Stimulated activated CD8-positive, alpha-beta memory T cell treated with anti-CD3 and anti-CD28 coated beads, Interleukin-4, amount 100 ng/mL, for 1 hour (primary cell): ENCODE measurements at places on chromosomes 3 and 15.

- DNase-seq: no peak
Observed at GRCh38 chr3:188830893-188831292, 340.9 kb upstream of the TPRG1 start.

- no peak for DNase-seq
Observed at GRCh38 chr3:5205165-5205941, 17.8 kb downstream of the EDEM1 start.

GRCh38 chr15:76772776-76773175 is 132.4 kb downstream of the SCAPER start:
- DNase-seq: no peak

DNA sequence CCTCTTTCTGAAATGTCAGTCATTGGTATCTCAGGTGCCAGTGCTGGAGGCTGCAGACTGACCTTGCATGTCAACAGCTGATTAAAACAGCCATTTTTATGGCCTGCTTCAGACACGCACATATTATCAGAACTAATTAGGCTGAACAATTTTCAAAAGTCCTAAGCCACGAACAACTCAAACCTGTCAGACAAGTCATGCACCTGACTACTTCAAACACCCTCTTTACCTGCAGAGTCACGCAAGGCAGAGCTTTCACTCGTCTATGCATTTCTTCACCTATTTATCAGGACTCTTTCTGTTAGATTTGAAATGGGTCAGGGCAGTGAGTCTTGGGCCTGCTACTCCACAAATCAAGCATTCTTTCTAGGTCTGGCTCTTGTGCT is 26.7 kb downstream of the CLK3 start:
- no peak for DNase-seq

DNA sequence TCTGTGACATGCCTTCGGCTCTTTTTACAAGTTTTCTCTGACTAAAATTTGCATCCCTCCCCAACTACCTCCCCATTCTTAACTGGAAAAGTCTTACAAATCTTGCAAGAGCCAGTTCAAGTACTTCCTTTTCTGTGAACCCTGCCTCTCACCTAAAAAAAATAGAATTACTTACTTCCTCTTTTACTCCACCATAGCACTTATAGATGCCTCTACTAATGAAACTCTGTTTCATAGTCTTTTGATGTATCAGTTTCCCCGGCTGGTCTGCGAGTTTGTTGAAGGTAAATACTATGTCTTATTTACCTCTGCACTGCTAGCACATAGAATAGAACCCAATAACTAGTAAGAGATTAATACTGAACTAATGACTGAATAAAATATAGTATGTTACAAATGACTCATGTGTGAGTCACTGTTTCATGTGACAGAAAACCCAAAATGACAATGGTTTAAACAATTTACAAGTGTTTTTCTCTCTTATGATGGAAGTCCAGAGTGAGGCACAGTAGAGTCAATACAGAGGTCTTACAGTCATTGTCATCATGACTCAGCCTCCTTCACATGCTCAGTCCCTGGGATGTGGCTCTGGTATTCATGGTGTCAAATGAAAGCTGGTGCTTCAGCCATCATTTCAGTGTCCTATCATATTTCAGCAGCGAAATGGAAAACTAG is 393.5 kb downstream of the RSL24D1 start:
- DNase-seq: no peak

DNA sequence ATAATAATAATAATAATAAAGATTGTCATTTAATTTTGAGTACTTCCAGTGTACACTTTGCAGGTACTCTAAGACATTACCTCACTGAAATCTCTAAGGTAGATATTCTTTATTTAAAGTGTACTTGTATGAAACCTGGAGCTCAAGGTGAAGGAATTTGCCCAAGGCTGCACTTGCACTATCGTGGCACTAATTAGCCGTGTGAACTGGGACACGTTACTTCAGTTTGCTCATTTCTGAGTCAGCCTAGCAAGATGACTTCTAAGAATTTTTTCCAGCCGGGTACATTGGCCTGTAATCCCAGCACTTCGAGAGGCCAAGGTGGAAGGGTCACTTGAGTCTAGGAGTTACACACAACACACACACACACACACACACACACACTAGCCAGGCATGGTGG is 33.5 kb downstream of the MLH1 start:
- no peak for DNase-seq

- no peak for DNase-seq
Observed at GRCh38 chr3:32681811-32682210, 3.2 kb upstream of the CNOT10 start.

DNA sequence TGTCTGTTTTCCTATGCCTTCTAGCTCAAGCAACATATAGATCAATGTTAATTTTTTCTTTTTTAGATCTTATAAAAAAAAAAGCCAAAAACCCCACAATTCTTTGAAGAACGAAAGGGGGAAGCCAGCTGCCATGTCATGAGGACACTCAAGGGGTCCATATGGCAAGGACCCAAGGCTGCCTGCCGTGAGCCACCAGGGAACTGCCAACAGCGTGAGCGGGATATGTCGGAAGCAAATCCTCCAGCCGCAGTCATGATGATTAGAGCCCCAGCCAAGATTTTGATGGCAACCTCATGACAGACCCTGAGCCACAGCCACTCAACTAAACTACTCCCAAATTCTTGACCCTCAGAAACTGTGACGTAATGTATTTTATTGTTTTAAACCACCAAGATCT is 6.5 kb downstream of the GP5 start:
- DNase-seq: no peak

GRCh38 chr15:100601617-100602063 is 344 bp downstream of the LINS1 start:
- DNase-seq: no peak

DNA sequence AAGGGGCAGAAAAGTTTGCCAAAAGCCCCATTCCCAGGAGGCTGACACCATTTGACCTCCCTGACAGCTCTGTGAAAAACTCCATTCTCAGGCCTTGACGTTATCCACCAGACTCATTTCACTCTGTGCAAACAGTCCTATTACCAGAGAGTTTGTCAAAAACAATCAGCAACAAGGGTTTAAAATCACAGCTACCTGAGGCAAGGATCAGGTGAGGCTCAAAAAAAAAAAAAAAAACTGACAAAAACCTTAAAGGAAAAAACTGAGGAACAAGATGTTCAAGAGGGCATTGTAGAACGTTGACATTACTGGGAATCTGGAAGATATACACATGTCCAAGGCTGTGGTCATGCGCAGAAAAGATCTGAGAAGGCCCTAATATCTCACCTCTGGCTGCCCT is 11.4 kb downstream of the AVEN start:
- DNase-seq: no peak

- no peak for DNase-seq
Observed at GRCh38 chr15:76183930-76184649, 124.3 kb downstream of the TMEM266 start.

- no peak for DNase-seq
Observed at GRCh38 chr15:67084561-67084960, 19.2 kb downstream of the SMAD3 start.

- no peak for DNase-seq
Observed at GRCh38 chr3:36843065-36844051, 79.0 kb upstream of the DCLK3 start.

DNA sequence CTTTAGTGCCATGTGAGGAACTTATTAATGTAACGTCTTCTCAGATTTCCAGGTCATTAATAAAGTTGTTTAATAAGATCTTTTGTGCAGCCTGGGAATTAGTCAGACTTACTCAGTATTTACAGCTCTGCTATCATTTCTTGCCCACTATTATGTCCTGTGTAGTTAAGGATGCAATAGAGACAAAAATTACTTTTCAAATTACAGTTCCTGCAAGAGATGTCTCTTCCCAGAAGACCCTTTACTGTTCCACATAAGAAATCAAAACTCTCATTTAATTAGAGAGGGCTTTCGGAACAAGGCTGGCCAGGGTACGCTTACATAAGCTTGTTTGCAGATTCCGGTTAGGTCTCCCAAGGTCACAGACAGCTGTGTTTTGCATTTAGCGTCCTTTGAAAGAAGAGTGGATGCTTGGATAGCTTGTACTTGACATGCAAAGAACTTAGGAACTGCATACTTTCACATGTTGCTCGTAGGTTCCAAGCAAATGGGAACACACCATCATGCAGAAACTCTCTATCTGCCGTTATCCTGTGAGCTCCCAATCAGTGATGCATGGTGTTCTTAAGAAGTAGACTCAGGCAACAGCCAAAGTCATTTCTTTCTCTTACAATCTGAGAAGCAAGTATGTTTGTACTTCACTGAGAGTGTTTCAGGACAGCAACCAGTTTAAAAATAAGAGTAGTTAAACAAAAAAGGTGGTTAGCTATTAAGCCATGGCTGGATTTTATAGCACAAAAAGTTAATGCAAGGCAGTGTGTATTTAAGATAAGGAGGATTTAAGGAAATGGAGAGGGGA is 37.4 kb downstream of the FILIP1L start:
- DNase-seq: no peak

GRCh38 chr3:184377882-184378445 is at the start of gene THPO:
Gene THPO, minus strand, starts transcription at chr3:184378207. Its CDS starts 1,948 bp downstream, at chr3:184376259.
- no peak for DNase-seq

DNA sequence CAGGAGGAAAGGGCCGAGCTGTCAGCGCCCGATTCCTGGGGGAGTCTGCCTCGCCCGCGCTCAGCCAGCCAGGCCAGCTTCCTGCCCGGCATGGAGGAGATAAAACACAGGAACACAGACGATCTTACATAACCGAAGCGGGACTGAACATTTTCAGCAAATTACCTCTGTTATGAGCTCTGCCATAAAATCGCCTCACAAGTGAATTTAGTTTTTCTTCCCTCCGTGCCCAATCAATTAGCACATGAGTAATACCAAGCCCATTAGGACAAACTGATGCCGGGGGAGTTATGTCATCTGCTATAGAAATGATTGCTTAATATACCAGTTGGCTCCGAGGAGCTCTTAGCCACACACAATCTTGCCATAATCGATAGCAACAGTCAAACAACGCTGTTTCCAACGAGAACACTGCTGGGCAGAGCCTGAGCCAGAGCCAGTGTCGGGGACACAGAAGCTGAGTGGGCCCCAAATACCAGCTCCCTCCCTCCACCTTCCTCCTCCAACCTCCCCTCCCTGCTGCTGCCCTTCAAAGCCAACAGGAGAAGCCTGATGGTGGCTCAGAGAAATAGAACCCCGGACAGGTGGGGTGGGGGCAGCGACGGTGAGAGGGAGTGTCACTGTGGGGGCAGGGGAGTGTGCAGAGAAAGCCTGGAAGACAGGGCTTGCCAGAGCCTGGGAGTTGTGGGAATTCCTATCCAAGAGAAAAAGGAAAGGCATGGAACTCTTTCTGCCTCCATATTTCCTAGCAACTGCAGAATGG is 279.4 kb upstream of the TLE3 start:
- DNase-seq: no peak

DNA sequence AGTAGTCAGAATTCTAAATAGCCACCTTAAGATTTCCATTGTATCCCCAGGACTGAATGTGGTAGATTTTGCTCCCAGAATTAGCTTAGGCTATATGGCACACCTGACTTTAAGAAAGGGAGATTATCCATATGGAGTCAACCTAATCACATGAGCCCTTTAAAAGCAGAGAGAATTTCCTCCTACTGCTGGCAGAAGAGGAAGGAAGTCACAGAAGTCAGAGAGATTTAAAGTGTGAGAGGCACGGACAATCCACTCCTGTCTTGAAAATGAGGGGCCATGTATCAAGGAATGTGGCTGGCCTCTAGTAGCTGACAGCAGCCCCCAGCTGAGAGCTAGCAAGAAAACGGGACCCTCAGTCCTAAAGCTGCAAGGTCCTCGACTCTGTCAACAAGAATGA is 26.8 kb downstream of the LRRC31 start:
- no peak for DNase-seq

DNA sequence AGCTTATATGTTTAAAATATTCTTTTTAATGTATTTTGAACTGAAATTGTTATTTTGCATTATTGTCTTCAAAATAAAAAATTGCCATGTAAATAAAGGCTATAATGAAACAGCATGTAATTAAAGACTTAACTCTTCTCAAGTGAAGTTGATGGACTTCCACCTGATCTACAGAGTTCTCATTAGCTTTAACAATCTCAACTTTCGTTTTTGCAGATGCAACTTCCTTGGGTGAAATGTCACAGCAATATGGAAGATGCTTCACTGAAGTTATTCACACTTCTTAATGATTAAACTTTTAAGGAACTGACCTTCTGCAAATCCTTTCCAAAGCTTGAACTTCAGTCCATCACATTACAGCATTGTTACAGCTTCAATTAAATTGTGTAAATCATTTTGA is 63.6 kb downstream of the OSTN start:
- DNase-seq: no peak

GRCh38 chr3:42702066-42702951 is at the start of gene HHATL:
Gene HHATL, minus strand, starts transcription at chr3:42702798. Its CDS starts 1,972 bp downstream, at chr3:42700826.
- no peak for DNase-seq

DNA sequence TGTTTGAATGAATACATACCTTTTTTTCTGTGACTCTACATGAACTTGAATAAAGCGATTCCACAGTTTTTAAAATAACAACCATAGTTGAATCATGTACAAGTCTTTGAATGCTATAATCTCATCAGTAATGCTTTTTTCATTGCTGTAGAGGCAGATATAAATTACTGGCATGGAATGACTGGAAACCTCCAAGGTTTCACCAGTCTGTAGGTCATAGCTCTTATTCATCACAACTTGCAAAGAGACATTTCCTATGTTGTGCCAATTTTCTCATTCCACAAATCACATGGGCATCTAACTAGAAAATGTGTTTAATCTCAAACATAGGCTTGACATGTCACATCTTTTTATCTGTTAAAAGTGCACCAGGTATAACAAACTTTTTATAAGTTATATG is 407.1 kb upstream of the KCNMB2 start:
- DNase-seq: no peak

DNA sequence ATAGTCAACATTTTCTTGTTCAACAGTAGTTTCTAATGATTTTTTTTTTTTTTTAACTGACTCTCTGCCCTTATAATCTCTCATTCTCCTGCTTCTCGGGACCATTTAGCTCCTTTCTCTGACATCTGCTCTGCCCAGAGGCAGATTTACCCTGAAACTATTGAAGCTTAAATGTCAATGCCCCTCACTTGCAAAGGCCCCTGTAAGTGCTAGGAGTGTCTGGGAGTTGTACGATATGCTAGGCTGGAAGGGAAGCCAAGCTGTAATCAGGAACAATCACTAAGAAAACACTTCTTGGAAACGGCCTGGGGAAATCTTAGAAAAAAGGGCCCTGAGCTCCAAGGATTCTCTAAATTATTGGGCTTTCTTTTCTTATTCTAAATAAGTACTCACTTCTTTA is 5.8 kb upstream of the PLOD2 start:
- DNase-seq: no peak

- DNase-seq: no peak
Observed at GRCh38 chr3:146914409-146914808, 309.3 kb upstream of the PLSCR5 start.

GRCh38 chr15:51576911-51577500 is 45.6 kb downstream of the DMXL2 start:
- DNase-seq: no peak

- DNase-seq: no peak
Observed at GRCh38 chr3:56547486-56547885, 9.5 kb upstream of the CCDC66 start.

GRCh38 chr15:100394736-100395440 is 53.1 kb upstream of the ADAMTS17 start:
- no peak for DNase-seq

DNA sequence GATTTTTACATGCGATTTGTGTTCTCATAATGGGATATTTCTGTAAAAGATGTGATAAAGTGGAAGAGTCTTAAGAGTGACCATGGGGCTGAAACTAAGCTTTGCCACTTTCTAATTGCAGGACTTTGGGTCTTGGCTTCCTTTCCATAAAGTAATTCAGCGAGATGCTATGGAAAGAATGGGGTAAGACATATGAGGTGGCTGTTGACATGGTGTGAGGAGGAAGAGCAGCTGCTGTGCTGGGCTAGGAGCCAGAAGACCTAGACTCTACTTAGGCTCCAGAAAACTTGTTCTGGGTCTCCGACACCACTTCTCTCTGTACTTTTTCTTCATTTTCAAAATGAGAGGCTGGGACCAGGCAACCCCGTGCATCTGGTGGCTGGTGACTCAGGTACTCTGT is 654.5 kb upstream of the CFAP20DC start:
- no peak for DNase-seq
